CD4-positive, alpha-beta T cell treated with Interleukin-15 for 4 hours (primary cell): ENCODE measurements at places on chromosomes 5 and 9.

GRCh38 chr9:117414906-117415331 is at the start of gene ASTN2:
Gene ASTN2 (minus strand): TSS chr9:117415057. CDS start chr9:117414938, 119 bp downstream.
- DNase-seq, result no peak

DNA sequence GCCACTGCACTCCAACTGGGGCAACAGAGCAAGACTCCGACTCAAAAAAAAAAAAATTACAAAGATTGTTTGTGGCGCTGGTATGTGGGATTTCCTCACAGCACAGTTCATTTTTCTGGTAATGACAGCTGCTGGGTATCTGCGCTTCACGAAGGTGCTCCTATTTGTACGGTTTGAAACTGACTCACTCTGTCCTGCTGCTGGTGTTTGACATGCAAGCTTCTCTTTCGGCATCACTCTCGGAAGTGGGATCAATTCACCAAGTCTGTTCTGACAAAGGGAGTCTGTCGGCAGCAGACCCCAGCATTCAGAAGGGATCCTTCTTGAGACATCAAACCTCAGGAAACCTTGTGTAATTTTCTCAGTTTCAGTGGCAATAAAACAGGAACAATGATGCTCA is 26.3 kb downstream of the MAML1 start:
- DNase-seq, result no peak

DNA sequence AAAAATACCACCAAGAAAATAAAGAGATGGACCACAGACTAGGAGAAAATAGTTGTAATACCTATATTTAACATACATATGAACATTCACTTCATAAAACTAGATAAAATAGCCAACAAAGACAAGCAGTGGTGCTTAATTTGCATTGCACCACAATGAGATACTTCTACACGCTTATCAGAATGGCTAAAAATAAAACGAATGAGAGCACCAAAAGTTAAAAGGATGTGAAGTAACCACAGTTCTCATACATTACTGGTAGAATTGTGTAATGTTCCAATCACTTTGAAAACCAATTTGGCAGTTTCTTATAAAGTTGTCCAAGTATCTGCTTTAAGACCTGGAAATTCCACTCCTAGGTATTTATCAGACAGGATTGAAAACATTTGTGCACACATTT is 198.9 kb upstream of the SGCD start:
- no peak for DNase-seq

GRCh38 chr9:80560976-80561375 is 989.2 kb downstream of the TLE4 start:
- no peak for DNase-seq

GRCh38 chr9:125143377-125144090 is at the start of gene SCAI:
Gene SCAI (minus strand): TSS chr9:125143528. CDS start chr9:125143437, 91 bp downstream.
- DNase-seq, result peak; percentile 99

DNA sequence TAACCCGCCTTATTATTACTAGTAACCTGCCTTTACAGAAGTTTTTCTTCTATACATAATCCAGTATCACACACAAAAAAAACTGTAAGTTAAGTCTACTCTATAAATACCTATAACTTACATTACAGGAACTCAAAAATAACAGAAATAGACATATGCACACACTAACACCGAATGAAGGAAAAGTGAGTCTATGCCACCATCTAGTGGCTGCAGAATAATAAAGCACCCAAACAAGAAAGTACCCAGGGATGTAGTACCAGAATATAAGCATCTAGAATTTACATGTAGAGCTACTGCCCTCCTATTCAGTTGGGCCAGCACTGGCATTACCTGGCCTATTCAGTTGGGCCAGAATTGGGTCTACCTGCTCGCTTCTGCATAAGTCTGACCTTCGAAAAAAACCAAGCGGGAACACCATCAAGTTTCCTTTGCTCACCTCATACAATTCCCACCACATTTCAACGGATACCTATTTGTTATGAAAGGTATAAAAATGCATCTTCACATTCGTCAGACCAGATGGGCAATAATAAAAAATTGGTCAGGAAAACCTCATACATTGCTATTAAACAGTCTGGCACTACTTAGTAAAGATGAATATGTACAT is 4.0 kb upstream of the NIPSNAP3A start:
- peak; percentile 72 for DNase-seq

DNA sequence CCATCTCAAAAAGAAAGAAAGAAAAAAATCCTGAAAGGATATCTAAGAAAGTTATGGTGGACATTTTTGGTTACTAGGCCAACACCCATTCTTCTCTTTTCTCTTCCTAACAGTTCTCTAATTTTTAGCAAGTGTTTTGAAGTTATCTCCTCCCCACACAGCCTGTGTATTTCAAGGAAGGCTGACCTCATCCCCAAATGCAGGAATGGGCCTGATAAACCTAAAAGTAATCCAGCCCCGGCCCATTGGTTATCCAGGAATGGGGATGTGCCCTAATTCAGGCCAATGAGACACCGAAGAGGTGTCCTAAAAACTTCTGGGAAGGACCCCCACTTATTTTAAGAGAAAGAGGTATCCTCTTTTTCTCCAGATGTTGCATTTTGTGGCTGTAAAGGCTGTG is 46.6 kb downstream of the F2R start:
- DNase-seq, result no peak

DNA sequence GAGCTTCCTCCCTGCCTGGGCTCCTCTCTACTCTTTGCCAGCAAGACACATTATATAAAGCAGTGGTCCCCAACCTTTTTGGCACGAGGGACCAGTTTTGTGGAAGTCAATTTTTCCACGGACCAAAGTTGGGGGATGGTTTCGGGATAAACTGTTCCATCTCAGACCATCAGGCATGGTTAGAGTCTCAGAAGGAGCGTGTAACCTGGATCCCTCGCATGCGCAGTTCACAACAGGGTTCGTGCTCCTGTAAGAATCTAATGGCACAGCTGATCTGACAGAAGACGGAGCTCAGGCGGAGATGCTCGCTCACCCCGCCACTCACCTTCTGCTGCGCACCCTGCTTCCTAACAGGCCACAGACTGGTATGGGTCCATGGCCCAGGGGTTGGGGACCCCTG is 142.8 kb downstream of the LIFR start:
- DNase-seq, result no peak

DNA sequence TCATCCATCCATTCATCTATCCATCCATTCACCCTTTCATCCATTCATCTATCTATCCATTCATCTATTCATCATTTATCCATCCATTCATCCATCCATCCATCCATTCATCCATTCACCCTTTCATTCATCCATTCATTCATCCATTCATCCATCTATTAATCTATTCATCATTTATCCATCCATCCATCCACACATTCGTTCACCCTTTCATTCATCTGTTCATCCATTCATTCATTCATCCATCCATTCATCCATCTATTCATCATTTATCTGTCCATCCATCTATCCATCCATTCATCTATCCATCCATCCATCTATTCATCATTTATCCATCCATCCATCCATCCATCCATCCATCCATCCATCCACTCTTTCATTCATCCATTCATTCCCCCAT is 33.9 kb upstream of the FCN2 start:
- DNase-seq, result no peak

GRCh38 chr5:57193757-57194413 is 20.0 kb downstream of the GPBP1 start:
- DNase-seq, result peak; percentile 42

GRCh38 chr5:93245226-93245625 is 335.8 kb downstream of the NR2F1-AS1 start:
- no peak for DNase-seq

DNA sequence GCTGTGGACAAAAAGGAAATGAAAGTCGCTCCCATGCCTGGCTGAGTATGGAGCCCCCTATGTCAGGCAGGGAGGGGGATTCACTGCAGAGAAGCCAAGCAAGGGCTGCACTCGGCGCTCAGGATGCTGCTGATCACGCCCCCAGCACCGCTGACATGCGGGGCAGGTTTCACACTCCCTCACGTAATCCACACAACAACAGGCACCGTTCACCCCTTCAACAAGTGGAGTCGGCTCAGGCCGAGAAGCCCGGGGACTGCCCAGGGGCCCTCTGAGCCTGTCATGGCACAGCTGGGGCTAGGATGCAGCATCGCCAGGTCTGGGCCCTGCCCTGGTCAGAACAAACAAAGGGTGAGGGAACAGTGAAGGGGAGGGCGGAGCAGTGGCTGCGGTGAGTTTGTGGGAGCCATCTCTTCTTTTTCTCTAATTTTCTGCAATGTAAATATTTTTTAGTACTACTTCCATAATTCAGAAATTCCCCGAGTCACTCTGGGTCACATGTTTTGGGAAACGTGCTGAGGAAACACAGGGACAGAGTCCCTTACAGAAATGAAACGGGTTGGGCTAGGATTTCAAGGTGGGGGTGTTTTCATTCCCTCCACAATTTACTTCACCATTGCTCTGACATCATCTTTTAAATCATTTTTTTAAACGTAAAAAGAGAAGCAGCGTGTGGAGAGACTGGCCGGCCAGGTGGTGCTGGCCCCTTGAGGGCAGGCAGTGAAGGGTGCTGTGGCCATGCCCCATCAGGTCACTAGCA is 49.8 kb downstream of the PRRT1B start:
- no peak for DNase-seq
